CD14-positive monocyte (primary cell): ENCODE measurements at places on chromosomes 7 and 10. TPM values are rescaled to one million over a fixed set of nuclear protein-coding genes. Genes with fewer than 3 reads are reported as not detected.

The SPDYE3 gene
- not detected in 2 replicates for polyA plus RNA-seq

The ANKRD1 gene
- polyA plus RNA-seq = not detected

The SBDS gene
- polyA plus RNA-seq = 31.7 TPM

- DNase-seq = no peak
Observed at GRCh38 chr7:63927261-63927660, 71.4 kb upstream of the ZNF722 start.

DNA sequence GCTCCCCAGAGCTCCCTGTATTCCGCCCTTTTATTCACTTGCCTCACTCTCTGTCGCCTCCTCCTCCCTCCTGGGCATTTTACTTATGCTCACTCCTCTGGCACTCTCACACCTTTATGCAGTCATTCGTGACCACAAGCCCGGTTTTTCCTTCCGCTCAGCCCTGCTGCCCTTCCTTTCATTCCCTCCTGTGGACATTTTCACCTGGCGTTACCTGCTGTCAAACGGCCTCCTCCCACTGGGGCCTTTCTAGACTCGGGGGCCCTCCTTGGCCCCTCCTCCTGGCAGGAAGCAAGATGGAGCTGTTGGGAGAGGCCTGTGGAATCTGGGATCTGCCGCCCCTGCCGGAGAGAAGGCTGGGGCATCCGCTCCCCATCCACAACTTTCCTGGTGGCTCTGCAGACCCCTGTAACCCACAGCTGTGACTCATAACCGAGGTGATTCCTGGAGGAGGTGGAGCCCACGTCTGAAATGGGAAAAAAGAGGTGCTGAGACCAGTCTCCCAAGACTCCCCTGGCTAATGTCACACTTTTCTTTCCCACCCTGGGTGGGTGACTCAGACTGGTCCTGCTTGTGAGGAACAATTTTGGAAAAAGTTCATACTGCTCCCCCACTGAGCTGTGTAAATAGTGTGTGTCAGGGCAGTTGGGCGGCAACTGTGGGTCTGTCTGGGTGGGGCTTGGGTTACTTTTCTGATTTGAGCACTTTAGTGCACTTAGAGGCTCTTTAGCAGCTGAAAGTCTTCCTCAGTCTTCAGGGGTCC lies 1.2 kb downstream of the VCL start:
- peak; percentile 39 for DNase-seq

DNA sequence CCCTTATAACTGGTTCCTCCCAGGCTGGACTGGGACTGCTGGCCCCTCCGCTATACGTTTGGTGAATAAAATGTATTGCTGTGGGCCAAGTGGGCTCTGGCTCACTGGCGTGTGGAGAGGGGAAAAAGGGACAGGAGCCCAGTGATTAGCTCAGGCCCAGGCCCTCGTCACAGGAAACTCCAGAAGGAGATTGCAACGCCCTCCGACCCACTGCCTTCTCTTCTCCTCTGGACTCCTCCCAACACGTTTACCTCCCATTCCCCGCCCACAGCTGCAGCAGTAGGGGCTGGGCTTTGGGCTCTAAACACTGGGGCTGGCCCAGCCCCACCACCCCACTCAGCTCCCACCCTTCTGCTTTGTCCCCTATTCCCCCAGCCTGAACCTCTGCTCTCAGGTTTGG lies 173.9 kb downstream of the NEURL1 start:
- DNase-seq = peak; percentile 36

GRCh38 chr7:36045326-36045725 lies 107.7 kb upstream of the EEPD1 start:
- DNase-seq = no peak
